ENCODE measurements at places on chromosomes 7 and 10.

- no peak for DNase-seq
Measured at GRCh38 chr10:114914560-114914959, 23.4 kb upstream of the TRUB1 start.

DNA sequence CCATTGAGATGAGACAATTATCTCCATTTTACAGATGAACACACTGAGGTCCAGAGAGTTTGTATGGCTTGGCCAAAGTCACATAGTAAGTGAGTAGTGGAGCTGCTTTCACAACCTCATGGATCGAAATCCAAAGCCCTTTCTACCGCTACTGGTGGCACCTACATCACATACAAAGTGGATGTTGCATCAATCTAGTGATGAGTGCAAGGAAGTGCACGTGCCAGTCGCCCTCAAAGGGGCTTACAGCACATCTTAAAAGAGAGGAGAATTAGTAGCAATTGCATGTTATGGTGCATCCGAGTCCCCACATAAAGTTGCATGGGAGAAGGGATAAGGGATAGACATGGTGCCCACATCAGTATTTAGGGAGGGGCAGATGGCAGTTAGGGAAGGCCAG is 31.0 kb upstream of the GPR26 start:
- no peak for DNase-seq

- DNase-seq: no peak
Measured at GRCh38 chr10:52019077-52019555, 295.0 kb upstream of the DKK1 start.

DNA sequence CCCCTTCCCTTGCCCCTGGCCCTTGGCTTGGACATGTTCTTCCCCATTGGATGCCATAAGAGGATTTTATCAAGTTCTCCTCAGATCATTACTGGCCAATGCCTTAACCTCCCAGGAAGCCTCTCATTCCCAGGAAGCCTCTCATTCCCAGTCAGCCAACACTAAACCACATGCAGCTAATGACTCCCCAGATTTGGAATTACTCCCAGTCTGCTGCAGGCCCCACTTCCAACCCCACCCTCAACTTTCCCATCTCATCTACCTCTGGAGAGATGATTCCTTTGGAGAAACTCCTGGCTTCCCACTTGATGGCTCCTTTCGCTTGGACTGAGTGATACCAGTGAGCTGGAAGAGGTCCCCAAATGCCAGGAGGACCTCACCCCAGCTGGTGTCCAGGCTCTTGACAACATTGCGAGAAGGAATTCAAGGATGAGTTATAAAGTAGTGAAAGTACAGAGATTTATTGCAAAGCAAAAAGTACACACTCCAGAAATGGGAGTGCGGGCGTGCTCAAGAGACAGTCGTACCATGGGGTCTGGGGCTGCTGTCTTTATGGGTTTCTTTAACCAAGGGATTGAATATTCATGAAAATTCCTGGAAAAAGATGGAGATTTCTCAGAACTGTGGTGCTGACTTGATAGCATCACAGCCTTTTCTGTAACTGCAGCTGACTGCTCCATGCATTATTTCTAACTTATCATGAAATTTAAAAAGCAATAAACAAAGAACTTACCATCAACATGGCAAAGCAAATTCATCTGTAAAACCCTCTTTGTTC is 117.2 kb upstream of the ADCY1 start:
- no peak for DNase-seq

DNA sequence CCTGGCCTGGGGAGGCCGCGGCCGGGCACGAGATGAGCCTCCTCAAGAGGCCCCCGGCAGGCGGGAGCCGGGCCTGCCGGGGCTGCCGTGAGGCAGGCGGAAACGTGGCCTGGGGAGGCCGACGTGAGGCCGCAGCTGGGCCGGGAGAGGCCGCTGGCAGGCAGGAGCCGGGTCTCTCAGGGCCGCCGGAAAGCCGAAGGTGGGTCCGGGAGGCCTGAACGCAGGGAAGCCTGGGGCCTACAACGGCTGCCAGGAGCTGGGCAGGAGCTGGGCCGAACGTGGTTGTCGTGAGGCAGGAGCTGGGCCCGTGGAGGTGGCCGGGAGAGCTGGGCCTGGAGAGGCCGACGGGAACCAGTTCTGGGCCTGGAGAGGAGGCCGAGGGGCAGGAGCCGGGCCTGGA is 171.9 kb downstream of the TPST1 start:
- no peak for DNase-seq

GRCh38 chr7:134847851-134848588 is 68.6 kb downstream of the CALD1 start:
- no peak for DNase-seq

DNA sequence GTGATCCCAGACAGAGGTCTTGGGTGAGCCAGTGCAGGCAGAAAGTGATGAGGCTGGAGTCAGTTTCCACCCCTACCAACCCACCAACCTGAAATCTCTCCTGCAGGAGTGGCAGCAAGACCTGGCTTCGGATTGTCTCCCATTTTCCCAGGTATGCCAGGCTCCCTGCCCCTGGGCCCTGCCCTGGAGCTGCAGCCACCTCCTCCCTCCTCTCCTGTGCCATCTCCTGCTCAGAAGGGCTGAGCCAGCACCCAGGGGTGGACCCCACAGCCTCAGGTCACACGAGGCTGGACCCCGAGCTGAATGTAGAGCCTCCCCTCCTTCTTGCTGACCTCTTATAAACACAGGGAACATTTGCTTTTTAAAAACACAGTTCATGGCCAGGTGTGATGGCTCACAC is 17.0 kb upstream of the LIMK1 start:
- DNase-seq: no peak

GRCh38 chr7:30682212-30683083 is at the start of gene CRHR2:
TSS of gene CRHR2 (minus strand) at chr7:30682456. CDS start at chr7:30682280, 176 bp downstream.
- no peak for DNase-seq

GRCh38 chr7:24709585-24710360 is 47.5 kb downstream of the GSDME start:
- DNase-seq: no peak

DNA sequence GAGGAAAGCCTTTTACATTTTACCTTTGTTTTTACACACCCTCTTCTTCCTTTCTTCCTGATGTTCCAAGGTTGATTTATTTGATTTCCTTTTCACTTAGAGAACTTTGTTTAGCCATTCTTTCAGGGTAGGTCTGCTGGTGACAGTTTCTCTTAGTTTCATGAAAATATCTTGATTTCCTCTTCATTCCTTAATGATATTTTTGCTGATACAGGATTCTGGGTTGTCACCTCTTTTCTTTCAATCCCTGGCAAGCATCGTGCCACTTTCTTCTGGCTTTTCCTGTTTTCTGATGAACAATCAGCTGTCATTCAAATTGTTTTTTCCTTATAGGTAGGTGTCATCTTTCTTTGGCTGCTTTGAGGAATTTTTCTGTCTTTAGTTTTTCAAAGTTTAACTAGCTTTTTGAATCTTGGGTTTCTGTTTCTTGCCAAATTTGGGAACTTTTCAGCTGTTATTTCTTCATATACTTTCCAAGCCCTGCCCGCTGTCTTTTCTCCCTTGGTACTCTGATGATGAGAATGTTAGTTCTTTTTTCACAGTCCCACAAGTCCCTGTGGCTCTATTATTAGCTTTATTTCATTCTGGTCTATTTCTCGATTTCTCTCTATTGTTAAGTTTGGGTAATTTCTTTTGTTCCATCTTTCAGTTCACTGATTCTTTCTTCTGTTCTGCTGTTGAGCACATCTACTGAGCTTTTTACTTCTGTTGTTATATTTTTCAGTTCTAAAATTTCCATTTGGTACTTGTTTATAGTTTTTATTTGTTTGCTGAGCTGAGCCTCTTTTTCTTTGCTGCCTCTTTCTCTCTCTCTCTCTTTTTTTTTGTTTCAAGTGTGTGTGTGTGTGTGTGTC is 102.6 kb downstream of the CCNY start:
- no peak for DNase-seq

DNA sequence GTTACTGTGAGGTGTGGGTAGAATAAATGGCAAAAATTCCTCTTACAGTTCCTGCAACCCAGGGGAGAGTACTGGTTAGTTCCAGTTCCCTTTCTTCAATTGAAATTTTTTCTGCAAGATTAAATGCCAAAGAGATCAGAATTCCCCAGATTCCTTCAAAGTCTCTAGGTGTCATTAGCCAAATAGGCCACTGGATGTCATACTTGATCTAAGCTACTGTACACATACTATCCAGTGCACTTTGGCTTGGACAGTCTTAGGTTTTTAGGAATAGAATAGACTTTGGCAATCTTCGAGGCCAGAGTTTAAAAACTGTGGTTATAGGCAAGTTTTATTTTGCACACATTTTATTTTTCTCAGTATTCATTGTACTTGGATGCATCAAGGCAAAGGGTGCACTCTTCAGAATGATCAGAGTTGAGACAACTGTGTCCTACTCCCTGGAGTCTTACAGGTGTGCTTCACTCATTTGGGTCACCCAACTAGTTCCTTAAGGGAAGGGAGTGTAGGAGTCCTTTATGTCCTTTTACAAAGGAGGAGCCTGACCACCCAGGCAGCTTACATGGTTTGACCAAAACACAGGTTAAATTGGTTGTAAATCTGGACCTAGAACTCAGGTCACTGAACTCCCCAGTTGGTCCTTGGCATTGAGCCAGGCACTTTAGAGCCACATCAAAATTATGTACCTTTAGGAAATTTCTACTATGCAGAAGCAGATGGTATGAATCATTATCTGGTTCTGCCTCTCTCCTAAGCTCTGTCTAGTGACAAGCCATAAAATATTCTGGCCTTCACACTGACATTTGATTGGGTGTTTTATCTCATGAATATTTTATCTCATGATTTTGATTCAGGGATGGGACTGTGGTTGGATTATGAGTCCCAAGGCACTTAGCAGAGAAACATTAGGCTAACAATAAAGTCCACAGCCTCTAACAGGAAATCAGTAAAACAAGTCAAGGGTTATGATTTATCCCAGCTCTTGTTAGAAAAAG is 49.5 kb downstream of the ASAH2B start:
- peak; percentile 66 for DNase-seq

- no peak for DNase-seq
Measured at GRCh38 chr7:18126281-18126680, 98.6 kb upstream of the PRPS1L1 start.

GRCh38 chr7:6028563-6028962 is 2.6 kb upstream of the ANKRD61 start:
- no peak for DNase-seq

DNA sequence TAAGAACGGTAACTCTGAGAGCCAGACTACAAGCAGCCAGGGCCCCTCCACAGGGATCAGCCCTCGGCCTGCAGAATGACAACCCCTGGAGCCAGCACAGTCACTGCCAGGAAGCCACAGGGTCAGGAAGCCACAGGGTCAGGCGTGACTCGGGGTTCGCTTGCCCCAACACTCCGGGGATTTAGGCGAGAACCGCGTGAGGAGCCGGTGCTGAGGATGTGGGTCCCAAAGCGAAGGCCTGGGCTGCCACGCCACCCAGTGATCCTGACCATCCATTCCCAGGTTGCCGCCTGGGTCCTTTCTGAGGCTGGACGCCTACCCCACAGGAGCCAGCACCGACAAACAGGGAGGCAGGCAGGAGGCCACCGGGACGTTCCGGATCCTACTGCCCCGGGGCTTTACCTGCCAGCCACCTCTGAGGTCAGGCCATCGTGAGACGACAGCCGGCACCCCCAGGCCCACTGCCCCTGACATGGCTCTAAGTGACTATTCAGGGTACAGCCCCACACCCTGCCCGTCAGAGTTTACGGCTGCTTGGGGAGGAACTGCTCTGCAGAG is 228.6 kb downstream of the ELFN1 start:
- no peak for DNase-seq

GRCh38 chr7:158114056-158114850 is 473.4 kb downstream of the PTPRN2 start:
- no peak for DNase-seq

GRCh38 chr7:102292813-102293798 is 6.4 kb downstream of the SH2B2 start:
- DNase-seq: no peak

DNA sequence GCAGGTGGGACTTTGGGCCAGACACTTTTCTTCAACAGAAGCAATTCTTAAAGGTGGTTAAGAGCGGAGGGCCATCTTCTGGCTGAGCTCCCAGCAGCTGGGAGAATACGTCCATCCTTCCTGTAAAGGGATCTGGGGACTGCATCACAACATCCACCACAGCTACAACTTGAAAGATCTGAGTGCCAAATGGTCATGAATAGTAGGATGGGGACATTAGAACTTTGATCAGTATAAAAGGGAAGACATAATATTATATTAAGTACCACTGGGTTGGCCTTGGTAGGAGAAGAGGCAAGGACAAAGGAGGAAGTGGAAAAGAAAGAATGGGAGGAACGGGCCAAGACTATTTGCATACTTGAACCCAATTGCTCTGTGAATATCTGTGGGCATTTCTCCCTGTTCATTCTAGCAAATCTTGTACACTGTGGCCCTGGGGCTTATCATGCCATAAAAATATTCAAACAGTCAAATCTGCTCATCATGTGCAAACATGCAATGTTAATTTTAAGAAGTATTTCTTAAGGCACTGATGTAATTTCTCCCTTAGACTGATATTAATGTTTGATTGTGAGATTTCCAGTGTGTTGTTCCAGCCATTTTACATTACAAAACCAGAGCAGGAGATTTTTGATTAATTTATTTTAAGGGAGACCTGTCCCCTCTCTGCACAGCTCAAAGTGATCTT is 65.5 kb upstream of the CREB5 start:
- DNase-seq: no peak

- DNase-seq: no peak
Measured at GRCh38 chr7:113582471-113582870, 336.3 kb downstream of the PPP1R3A start.

GRCh38 chr7:90853205-90853604 is 257.1 kb downstream of the CDK14 start:
- no peak for DNase-seq

- peak; percentile 64 for DNase-seq
Measured at GRCh38 chr7:151744656-151745638, 132.0 kb downstream of the PRKAG2 start.

GRCh38 chr10:21265622-21266021 is 259.9 kb downstream of the SKIDA1 start:
- peak; percentile 51 for DNase-seq

GRCh38 chr10:13716081-13717071 is 129.6 kb downstream of the PRPF18 start:
- DNase-seq: no peak

DNA sequence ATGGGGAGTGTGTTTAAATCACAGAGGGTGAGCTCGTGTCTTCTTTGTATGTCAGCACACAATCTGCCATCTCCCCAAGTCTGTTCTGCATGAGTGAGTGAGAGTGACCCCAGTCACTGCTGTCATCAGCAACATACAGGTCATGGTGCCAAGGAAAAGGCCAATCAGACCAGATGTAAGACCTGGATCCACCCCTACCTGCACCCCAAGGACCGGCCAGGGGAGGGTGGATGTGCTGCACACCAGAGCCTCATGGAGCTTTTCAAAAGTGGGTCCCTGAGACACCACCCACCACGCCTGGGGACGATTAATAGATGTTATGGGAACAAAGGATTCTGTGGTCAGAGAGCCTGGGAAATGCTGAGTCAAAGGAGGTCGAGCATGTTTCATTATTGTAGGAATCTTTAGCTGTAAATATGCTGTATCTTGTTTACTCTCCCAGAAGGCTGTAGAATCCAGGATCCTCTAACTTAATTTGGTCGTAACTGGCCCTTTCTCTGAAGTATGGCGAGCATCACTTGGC is 420.5 kb downstream of the RPS24 start:
- no peak for DNase-seq

All from T47D (cell line).